ENCODE measurements at places on chromosomes 1 and 21.

- DNase-seq = no peak
These were observed 2.1 kb downstream of the ELK4 start for GRCh38 chr1:205629751-205630150.

GRCh38 chr1:99139876-99140275 lies 124.4 kb upstream of the PLPPR4 start:
- DNase-seq = no peak

DNA sequence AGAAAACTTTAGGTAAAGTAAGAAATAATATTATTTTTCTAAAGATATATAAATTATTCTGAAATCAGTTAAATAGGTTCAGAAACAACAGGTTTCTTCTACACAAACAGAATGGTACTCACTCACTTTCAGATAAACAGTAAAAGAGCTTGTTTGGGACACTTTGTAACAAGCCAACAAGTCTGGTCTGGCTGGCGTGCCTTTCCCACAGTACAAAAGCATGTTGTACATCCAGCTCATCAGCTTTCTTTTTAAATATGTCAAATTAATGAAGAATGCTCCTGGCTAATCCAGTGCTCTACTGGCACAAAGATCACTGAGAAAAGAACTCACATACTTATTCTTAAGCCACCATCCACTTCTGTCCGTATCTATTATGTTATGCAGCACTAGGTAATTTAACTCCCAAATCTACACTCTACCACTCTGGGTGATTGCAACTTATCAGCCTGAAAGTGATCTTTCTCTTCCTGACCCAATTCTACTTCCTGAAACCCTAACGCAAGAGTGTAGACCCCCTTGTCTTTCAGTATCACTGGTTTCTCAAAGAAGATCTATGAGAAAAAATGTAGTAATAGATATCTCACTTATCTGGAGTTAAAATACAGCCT lies 32.6 kb downstream of the TRIT1 start:
- no peak for DNase-seq

DNA sequence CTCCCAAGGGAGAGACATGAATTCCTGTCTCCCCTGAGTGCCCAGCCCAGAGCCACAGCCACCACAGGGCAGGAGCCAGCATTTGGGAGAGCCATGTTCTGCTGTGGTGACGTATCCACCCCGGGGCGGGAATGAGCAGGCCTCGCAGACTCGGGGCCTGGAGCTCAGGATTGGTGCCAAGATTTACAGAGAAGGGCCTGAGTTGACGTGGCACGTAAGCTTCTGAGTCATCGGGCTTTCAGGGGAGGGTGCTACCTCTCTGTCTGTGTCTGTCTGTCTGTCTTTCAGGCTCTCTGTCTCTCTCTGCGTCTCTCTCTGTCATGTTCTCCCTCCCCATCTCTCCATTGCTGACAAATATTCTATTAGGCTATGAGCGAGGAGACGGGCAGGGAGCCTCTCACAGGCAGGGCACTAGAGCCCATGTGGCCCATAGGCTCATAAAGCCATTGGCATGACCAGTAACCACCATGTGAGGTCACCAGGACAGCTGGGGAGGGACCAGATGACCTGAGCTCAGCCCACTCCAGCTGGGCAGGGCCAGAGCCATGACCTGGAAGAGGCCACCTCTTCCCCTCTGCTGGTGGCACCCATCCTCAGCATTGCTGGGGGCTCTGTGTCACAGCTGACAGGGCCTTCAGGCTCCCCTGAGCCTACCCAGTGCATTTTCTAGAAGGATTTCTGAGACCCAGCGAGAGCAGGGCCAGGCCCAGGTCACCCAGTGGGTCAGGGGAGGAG lies 300.0 kb upstream of the VAMP3 start:
- DNase-seq = no peak

Measured in esophagus squamous epithelium (tissue), 5 donors.